ENCODE measurements at places on chromosomes 2 and 18.

DNA sequence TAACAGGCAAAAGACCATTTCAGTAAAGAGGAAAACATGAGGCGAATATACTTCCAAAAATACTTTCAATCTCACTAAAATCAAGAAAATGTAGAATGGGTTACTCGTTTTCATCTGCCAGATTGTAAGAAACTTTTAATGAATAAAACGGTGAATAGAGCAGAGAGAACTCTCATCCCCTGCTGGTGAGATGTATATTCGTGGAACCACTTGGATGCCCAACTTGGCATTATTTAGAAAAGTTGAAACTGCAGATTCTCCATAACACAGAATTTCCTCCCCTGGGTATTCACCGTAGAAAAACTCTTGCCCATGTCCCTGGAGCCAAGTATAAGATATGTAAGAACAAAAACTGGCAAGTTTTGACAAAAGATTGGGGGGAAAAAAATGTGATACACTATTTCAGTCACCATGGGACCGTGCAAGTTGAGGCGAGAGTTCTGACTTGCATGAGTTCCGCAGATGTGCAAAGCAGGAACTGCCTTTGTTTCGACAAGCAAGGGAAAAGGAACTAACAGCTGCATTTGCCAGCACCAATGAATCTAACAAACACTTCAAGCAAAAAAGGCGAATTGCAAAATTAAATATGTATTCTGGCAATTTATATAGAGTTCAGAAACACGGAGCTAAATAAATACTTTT, 14.8 kb downstream of the TIMM21 start:
- DNase-seq = no peak

DNA sequence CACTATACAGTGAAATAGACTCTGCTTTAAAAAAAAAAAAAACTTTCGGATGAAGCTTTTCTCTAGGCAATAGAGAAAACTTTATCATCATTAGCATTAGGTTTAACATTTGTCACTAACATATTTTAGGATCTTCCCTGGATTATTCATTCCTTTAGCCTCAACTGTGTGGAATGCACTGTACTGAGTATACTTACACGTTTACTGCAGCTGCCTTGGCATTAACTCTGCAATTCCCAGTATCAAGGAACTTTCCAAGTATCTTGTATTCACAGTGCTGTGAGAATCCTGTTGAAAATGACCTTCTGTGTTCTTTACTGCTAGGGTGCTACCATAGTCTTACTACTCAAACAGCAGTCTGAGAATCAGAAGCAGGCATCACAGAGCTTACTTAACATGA, 328.2 kb upstream of the COL3A1 start:
- peak; percentile 38 for DNase-seq

- no peak for DNase-seq
Measured at GRCh38 chr2:9693646-9694045, 62.8 kb upstream of the YWHAQ start.

DNA sequence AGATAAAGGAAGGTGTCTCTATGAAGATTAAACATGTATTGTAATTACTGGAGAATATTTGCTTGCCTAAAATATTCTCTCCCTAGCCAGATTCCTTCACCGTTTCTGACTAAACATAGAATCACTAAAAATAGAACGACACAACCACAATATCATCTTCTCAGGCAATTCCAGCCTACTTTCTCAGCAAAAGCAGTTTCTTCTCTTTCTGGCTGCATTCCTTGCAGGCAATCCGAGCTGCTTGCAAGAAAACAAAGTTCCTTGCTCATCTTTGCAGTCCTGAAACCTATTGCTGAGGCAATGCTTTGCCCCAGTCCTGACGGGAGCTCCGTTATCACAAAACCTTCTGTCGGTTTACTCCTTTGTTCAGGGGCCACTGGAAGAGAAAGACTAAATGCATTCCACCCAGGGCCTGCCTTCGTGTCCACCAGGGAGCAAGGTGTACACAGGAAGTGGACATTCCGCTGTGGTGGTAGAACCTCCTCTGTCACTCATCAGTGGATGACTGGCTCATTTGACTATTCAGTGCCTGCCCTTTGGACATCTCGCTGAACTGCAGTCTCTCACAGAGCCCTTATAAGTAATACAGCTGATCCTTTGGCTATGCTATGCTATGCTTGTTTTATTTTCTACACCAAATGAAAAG, 239.2 kb upstream of the DOK6 start:
- DNase-seq = peak; percentile 51

- peak; percentile 52 for DNase-seq
Measured at GRCh38 chr2:222904557-222905258, 43.9 kb downstream of the ACSL3 start.

GRCh38 chr2:216474925-216475670, 23.5 kb upstream of the RPL37A start:
- no peak for DNase-seq

GRCh38 chr2:189096769-189097447, 82.7 kb downstream of the COL5A2 start:
- DNase-seq = peak; percentile 92

- DNase-seq = peak; percentile 55
Measured at GRCh38 chr2:152336119-152336853, 1.3 kb downstream of the FMNL2 start.

GRCh38 chr2:239660390-239661230, 259.8 kb upstream of the HDAC4 start:
- DNase-seq = no peak

- DNase-seq = no peak
Measured at GRCh38 chr2:101018934-101019333, 16.8 kb downstream of the RPL31 start.

- DNase-seq = no peak
Measured at GRCh38 chr2:42863320-42863719, 70.9 kb upstream of the HAAO start.

GRCh38 chr2:232219496-232219870, 159.1 kb upstream of the ALPP start:
- no peak for DNase-seq

- no peak for DNase-seq
Measured at GRCh38 chr18:35038881-35039491, 2.2 kb upstream of the MAPRE2 start.

GRCh38 chr2:119195001-119195400, 28.6 kb upstream of the STEAP3 start:
- DNase-seq = no peak

DNA sequence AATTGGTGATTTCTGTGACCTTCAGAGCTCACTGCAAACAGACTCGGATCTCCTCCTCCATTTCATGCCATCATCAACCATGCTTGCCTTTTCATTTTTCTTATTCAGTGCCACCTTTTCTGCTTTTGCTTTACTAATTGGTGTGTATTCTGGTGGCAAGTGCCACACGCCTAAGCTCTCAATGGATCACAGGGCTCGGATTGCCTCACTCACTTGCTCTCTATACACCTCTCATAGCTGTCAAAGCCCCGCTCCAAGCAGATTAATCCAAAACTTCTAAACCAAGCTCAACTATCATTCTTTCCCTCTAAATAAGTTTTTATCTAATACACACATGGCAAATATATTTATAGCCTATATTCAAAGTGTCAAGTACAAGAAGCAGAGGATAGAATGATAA, 86.4 kb downstream of the PLEKHM3 start:
- DNase-seq = no peak

DNA sequence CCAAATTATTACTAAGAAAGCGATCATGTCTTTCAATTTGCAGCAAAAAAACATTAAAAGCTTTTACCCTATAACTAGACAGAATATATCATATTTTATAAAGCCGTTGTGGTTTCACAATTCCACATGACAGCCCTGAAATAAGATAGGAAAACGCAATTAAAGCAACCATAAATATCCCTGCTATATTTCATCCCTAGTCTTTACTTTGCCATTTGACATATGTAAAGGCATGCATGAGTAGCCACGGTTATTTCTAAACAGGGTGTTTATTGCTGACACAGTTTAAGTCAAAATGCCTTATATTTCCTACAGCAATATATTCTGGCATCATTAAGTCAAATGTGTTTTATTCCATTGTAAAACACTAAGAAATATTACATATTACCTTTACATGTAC, 239.9 kb downstream of the DSEL start:
- DNase-seq = no peak

DNA sequence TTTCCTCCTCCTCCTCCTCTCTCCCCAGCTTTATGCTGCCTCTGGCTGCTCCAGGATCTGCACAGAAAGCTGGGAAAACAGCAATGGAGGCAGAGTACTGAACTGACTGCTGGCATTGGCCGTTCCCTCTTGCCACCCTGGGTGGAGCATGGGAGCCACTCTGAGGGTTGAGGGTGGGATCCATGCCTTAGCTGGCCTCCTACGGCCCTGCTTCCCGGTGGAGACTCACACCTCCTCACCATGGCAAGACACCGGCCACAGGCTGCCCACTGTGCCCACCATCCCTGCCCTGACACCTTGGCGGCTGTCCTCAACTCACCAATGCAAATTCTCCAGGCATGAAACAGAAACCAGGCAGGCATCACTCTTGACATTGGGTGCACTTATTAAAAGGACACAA, 832.3 kb upstream of the ID2 start:
- DNase-seq = no peak

- DNase-seq = peak; percentile 36
Measured at GRCh38 chr18:37409878-37410277, 155.7 kb downstream of the CELF4 start.

DNA sequence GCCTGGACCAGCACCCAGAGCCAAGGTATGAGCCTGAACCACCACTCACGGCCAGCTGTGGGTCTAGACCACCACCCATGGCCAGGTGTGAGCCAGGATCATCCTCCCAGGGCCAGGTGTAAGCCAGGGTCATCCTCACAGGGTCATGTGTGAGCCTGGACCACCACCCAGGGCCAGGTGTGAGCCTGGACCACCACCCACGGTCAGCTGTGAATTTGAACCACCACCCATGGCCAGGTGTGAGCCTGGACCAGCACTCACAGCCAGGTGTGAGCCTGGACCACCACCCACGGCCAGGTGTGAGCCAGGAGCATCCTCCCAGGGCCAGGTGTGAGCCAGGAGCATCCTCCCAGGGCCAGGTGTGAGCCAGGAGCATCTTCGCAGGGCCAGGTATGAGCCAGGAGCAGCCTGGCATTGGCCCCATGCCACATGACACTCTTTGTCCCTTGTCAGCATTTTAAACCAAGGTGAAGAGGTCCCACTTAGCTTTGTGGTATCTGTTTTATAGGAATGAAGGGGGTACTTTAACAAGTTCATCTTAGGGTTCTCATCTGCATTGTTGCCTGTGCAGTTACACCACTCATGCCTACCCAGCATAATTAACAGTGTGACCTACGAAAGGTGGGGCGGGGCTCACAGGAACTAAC, 71.2 kb downstream of the AGAP1 start:
- DNase-seq = no peak

DNA sequence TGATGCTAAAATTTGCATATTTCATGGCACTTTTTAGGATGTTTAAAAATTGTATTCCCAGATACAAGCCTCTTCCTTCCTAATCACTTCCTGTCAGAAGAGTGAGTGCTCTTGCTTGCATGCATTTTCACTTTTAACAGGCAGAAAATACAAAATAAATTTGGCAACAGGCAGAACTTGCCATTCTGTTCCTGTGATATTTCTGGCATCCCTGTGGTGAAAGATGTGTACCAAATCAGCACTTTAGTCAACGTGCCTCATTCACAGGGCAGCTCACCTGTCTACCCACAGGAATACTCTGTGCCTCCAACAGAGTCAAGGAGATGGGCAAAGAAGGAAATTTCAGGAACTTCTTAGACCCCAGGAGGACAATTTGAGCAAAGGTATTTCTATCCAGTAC, 360.9 kb downstream of the AKAIN1 start:
- DNase-seq = no peak

DNA sequence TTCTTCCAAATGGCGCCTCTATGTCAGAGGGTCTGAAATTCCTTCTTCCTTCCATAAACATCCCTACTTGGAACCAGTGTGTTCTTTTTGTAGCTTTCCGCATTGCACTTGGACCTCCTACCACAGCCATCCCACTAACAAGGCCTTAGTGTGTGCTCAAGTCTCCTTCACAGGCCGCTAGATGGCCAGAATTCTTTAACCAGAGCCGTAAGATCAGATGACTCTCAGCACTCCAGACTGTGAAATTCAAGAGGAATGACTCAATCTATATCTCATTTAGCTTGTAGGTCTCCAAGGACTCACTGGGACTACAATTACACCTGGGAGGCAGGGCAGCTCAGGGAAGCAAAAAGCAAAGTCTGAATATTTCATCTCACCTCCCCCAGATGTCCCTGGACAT, 298.9 kb downstream of the EIPR1 start:
- DNase-seq = no peak

DNA sequence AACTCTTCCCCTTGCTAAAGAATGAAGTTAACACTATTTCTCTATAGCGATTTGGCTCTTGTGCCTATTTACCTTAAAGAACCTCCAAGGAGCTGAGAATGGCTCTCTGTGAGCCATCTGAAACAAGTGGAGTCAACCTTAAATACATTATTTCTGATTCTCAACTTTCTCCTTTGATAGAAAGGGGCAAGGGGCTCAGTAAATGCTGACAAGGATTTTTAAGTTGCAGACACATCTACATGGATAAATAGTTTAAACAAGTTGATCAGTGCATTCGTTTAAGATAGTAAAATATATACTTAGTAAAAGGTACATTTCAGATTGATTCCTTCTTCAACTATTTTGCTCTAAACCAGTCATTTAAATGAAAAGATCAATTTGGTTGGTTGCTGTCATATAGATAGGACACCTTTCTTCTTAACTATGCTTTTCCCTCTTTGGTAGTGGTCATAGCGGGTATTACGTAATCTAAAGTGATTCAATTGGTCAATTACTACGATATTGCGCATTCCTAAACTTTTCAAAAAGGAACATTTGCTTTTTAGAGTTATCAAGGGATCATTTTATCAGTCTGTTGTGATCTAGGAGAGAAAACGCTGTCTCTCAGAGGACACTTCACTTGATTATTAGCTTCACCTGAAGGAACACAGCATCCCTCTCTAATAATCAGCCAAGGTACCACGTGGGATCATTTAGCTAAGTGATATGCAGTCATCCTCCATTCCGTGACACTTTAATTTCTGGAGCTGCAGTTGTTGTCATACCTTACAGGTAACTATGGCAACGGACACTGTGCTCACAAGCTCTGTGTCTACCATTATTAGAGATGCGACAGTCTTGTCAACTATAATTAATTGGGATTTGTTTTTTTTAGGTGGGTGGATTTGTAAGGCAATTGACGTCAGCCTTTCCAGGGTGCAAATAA, 50.9 kb upstream of the KCNE4 start:
- DNase-seq = no peak

- no peak for DNase-seq
Measured at GRCh38 chr2:10524851-10525572, 76.9 kb upstream of the ODC1 start.

DNA sequence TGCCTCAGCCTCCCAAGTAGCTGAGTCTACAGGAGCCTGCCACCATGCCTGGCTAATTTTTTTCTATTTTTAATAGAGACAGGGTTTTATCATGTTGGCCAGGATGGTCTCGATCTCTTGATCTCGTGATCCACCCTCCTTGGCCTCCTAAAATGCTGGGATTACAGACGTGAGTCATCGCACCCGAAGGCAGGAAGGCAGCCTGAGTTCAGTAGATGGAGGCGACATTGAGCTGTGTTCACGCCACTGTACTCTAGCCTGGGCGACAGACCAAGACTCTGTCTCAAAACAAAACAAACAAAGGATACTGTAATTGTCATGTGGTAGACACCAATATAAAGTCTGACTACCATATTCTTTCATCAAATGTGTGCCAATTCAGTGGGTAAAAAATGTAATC, 500.9 kb upstream of the DSEL start:
- no peak for DNase-seq

Data from cardiac fibroblast (primary cell).